ENCODE measurements at places on chromosomes 4 and X. TPM values are rescaled to one million over a fixed set of nuclear protein-coding genes. Genes with fewer than 3 reads are reported as not detected.

DNA sequence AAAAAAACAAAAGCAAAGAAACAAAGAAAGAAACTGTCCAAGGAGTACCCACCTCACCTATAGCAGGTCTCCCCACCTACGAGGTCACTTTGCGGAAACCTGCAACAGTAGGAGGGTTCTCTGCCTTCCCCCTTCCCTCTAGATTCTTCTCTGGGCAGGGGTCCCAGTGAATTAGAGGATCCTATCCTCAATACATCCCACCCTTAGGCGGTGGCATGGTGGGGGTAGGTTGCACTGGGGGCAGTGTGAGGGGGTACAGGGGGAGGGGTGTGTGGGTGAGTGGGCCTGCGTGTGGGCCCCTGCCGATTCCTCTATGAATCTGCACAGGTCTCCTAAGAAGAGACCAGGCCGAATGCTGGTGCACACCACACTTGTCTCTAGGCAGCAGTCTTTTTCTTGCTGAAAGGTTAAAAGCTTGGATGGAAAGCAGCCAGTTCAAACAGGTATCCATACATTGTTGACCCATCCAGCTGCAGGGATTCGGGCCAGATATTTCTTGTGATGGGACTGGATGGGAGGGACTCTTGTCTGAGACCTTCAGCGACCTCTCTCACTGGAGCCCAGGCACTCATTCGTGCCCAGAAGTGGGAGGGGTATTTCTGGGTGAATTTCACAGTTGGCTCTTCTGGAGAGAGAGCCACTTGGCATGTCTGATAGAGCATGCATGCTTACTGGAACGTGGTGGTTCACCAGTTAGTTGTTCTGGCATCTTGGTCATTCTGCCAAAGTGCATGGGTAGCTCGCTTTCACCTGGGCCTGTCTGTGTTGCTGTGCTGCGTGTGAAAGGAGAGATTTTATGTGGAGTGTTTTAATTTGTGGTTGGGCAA, 65.6 kb downstream of the NBDY start:
- DNase-seq = no peak

DNA sequence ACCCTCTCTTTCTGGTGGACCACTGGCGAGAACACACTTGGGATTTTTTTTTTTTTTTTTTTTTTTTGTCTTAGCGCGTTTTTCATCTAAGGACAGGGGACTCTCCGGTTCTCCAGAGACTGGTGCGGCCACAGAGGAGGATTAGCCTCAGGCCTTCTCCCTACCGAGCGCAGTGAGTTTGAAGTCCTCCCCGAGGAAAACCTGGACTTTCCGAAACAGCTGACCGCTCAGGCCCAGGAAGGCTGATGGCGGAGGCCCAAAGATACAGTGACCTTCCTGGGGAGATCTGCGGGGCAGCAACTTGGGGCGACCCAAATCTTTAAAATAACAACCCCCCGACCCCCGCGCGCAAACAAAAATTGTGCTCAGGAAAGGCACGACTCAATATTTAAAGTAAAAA, 9.2 kb downstream of the NKX3-2 start:
- DNase-seq = no peak

DNA sequence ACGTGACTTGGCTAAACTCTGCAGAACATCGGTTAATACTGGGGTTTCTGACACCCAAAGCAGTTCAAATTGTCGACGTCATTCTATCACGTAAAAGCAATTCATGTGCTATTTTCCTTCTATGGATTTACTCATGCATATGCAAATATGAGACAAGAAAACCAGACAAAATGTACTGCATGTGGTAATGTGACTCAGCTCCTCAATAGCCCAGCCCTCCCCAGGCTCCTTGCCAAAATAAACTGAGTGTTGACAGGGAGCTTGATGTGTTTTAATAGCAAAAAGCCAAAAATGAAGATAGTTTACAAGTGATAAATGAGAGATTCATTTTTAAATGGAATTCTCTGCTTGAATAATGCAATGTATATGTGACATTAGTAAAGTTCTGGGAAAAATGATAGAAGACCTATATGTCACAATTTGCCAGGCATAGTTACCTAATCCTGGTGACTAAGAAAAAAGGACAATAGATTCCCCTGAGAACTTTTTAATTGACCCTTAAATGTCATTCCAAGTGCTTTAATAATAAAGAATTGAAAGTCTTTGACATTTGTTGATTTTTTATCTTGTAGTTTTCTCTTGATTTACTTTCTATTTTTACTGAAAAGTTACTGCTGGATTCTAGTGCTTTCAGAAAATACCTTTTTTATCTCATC, 1700.6 kb upstream of the TENM3 start:
- peak; percentile 72 for DNase-seq

DNA sequence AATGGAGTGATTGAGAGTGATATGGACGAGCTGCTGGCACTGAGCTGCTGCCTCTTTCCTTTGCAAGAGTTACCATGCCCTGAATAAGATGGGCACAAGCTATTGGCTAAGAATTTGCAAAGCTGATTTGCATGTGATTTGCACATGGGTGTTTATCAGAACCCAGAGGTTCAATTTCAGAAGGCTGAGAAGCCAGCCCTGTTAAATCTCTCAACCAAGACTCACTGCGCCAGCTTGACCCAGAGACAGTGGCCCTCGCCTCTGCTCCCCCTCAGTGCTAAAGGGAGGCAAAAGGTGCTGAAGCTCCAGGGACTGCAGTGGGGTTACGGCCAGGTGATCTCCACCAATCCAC, 701 bp downstream of the ARHGAP4 start:
- no peak for DNase-seq

DNA sequence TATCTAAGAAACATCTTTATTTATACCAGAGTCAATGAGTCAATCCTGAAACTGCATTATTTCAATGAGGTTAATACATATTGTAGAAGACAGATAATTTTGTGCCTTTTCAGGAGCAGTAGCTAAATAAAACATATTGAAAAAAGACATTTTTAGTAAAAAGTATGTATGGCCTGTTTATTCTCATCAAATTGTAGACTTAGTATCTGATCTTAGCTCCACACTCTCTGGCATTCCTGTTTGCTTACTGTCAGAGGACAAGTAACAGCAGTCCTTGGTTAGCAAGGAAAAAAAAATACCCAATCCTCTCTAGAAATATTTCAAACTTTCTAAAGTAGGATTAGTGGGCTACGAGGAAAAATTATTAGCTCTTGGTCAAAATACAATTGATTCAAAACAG, 50.5 kb upstream of the GUCY1A1 start:
- DNase-seq = no peak

DNA sequence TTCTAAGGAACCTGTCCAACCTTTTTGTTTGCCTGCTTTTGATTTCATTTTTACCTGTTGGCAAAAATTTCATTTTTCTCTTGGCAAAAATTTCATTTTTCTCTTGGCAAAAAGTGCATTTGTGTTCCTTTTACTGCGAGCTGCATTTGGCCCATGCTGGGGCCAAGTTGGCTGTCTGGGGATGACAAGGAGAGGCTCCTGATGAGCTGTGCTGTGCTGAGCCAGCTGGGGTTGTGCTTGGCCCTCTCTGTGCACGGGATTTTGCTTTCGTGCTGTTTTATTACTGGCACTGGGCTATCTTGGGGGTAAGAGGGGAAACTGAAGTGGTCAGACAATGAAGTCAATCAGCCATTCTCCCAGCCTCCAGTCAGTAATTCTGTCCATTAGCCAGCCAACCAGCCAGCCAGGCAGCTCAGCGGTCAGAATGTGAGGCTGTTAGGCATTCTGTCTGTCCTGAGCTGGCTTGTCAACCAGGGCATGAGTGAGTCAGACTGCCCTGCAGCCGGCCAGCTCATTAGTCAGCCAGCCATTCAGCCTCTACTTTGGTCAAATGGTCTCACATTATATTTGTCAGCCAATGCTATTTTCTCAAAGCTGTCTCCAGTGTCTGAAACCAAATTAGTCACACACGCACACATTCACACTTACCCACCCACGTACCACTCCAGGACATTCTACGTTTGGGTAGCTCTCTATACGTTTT, 56.9 kb upstream of the PRPS1 start:
- peak; percentile 92 for DNase-seq

DNA sequence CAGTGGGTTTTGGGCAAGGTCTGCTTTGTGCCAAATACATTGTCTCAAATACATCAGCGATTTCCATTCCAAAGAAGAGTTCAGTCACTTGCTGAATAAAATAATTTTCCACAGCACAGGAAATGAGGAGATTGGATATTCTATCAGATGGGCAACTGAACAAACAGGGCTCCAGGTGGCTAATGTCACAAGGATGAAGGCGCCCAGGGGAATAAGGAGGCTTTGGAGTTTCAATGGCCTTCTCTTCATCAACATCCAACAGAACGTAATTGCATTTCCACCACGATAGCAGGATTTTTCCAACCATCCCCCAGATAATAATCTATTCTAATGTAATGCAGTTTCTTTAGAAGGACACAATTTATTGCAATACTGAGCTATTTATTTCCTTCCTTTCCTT, 104.7 kb upstream of the KLHL13 start:
- no peak for DNase-seq

DNA sequence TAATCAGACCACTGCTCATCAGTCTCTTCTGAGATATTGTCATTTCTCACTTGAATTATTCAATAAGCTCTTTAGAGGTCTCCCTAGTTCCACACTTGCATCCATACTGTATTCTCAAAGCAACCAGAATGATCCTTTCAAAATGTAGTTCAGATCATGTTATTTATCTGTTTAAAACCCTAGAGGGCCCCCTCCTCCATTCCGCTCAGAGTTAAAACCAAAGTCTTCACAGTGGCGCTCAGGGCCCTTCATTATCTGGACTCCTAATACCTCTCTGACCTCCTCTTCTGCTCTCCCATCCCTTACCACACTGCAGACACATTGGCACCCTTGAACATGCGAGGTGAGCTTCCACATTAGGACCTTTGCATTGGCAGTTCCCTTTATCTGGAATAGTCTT, 32.7 kb upstream of the HPGDS start:
- DNase-seq = no peak

DNA sequence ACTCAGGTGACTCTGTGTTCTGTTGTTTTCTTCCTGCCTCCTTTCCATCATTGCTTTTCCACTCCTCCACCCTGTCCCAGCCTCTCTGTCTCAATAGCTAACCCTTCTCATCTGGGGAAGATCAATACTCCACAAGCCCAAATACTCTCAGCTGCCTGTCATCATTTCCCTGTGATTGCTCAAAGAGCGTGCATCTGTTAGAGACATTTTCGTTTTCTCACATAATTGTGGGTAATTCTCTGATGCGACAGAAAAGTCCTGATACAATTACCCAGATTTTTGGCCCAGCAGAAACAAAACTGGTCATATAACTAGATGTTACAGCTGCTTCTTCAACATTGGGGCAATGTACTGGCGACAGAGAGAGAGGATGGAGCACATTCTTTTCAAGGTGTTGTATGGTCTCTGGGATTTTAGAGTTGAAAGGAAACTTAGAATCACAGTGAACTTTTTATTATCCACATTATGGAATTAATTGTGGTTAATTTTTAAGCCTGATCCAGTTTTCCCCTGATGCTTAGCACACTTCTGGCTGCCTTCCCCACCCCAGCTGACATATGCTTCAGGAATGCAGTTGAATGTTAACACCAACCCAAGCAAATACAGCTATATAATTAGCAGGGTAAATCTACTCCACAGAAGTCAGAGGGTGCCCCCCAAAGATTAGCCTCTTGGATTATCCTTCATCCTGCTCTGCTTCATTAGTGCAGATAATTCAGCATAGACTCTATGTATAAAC, 171.4 kb upstream of the ANXA3 start:
- DNase-seq = peak; percentile 15

DNA sequence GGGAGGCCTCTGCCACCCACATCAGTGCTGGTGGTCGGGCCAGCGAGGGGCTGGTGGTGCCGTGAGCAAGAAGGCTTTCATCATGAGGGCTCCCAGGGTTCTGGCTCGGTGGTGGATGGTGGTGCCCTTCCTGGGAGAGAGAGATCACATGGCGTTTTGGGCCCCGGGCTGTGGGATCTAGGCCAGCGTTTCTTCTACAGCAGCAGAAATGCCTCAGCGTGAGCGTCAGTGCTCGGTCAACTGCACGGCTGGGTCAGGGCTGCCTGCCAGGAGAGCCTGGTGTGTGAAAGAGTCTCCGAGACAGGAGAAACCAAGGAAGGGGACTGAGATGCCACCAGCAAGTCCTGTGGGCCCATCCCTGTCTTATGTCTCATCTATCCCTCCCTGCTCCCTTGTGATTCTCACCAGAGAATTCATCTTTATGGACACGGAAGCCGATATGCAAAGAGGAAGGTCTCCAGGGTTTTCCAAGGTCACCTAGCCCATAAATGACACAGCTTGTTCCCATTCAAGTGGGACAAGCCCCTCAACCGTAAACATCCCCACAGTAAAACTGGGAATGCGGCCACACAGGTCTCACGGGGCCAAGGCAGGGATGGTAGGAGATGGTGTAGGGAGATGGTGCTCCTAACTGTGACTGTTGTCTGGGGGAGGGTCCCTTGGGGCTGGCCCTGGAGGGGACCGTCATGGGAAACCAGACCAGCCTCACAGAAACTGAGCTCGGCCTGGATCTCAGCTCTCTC, 99.2 kb downstream of the SORCS2 start:
- no peak for DNase-seq

DNA sequence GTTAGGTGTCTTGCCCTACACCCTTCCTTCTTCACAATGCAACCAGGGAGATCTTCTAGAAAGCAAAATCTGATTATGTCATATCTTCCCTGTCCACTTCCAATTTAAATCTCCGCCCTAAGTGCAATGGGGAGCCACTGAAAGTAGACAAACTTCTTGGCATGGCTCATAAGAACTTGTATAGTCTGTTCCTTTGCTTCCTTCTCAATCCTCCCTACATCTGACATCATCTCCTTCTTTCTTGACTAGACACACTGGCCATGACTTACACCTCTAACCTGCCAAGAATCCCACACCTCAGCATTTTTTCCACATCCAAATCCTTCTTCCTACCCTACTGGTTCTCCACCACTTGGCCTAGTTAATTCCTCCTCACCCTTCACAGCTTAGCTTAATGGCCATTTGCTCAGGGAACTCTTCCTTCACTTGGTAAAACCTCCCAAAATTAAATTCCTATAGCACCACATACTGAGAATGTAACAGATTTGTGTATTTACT, 55.1 kb downstream of the NCAPG start:
- DNase-seq = no peak

DNA sequence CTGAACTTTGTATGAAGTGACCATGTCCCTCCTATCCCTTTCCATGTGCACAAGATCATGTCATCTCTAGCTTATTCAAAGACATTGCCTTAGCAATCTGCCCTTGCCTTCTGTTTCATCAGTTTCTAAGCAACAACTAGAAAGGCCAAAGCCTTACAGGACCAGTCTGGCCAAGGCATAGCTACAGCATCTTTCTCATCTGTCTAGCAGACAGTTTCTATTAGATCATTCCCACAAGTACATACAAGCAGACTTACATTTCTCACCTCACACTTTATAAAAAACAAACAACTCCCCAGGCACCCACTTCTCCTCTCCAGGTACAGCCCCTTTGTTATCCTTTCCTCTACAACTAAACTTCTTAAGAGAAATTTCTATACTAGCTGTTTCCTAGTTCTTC, 188.7 kb upstream of the AADAT start:
- no peak for DNase-seq

- no peak for DNase-seq
Observed at GRCh38 chr4:71855944-71856343, 72.1 kb upstream of the GC start.

Gene GIMD1
- not detected for total RNA-seq

Gene PPP4R3C
- not detected for total RNA-seq

Gene DGKK
- total RNA-seq = not detected

Gene SOWAHB
- total RNA-seq = 2.9 TPM

Gene P2RY10
- total RNA-seq = not detected

Gene HEPH
- total RNA-seq = 113 TPM
